ENCODE measurements at places on chromosomes 11 and 22.

GRCh38 chr11:16783321-16783801 is 44.9 kb downstream of the C11orf58 start:
- no peak for DNase-seq

DNA sequence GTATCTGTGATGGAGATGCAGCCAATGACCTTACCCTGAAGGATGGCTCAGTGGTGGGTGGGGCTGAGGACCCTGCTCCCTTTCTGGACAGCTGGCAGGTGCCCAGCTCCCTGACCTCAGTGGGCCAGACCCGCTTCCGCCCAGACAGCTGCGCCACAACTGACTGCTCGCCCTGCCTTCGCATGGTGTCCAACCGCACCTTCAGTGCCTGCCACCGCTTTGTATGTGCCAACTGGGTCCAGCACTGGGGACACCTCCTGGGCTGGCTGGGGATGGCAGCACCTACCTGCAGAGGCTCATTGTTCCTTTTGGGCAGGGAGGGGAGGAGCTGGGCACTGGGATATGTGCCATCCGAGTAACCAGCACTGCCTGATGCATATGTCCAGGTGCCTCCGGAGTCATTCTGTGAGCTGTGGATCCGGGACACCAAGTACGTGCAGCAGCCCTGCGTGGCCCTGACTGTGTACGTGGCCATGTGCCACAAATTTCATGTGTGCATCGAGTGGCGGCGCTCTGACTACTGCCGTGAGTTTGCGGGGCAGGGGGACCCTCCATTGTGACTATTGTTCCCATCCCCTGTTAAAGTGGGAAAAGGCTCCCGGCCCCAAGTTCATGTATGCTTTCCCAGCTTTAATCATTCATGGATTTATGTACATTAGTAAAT is 84.8 kb downstream of the OTOG start:
- no peak for DNase-seq

DNA sequence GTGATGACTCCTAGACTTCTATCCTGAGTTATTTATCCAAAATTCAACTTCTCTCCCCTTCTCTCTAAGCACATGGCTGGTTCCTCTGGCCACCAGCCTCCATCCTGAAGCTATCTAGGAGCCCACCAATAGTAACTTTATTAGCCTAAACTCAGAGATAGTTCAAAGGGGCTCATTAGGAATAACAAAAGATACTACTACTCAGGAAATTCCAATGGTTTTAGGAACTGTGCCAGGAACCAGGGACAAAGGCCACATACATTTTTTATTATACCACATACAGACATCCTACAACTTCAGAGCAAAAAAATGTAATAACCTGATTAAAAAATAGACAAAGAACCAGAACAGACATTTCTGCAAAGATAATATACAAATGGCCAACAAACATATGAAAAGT is 27.9 kb downstream of the SLC25A17 start:
- no peak for DNase-seq

DNA sequence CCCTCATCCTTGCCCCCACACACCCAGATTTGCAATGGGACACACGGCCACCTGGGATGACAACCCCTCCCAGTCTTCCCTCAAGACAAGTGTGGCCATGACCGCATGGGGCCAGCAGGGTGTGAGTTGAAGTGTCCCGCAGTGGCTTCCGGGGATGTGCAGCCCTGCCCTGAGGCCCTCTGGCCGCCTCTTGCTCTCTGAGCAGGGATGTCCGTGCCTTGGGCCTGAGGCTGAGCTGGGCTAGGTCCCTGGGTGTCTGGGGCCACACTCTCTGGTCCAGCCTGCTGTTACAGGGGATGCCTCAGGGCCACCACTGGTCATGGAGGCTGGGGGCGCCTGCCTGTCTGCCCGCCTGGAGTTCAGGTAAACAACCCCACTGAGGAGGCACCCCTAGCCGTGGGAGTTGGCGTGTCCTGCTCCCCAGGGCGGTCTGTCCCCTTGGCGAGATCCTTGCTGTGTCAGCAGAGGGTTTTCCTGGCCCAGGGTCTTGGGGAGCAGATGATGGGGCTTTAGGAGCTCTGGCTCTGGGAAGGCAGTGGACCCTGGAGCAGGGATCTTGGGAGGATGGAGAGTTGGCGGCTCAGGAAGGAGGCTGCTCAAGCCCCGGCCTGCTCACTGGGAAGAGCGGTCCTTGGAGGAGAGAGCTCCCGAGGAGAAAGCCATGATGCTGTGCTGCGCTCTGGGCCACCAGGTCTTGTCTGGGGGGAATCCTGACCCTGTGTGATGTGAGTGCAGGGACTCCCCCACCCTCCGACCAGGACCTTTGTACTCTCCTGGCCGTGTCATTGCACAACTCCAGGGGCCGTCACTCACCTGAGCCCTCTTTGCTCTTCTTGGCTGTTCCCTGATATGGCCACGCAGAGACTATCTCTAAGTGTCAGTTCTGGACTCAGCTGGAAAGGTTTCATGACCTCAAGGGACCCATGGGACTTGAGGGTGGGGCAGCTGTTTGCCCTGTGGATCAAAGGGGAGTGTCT is 67.9 kb downstream of the KCNQ1 start:
- DNase-seq = no peak

- DNase-seq = no peak
Observed at GRCh38 chr11:10838083-10838482, 19.8 kb downstream of the ZBED5 start.

DNA sequence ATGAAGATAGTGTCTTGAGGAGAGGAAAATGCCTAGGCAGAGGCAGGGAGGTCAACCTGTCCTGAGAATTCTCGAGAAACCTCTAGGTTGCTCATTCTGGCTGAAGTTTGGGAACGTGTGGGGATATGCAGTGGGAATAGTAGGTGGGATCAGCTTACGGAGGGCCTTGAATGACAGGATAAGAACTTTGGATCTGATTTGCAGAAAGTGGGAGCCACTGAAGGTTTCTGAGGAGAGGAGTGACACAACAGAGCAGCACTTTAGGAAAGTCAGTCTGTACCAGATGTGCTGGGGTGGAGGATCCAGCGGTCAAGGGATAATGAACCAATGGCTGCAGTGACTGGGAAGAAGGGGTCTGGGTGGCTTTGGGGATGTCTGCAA is 2.4 kb downstream of the CD82 start:
- DNase-seq = no peak

- no peak for DNase-seq
Observed at GRCh38 chr11:126147208-126148111, 64.0 kb downstream of the RPUSD4 start.

DNA sequence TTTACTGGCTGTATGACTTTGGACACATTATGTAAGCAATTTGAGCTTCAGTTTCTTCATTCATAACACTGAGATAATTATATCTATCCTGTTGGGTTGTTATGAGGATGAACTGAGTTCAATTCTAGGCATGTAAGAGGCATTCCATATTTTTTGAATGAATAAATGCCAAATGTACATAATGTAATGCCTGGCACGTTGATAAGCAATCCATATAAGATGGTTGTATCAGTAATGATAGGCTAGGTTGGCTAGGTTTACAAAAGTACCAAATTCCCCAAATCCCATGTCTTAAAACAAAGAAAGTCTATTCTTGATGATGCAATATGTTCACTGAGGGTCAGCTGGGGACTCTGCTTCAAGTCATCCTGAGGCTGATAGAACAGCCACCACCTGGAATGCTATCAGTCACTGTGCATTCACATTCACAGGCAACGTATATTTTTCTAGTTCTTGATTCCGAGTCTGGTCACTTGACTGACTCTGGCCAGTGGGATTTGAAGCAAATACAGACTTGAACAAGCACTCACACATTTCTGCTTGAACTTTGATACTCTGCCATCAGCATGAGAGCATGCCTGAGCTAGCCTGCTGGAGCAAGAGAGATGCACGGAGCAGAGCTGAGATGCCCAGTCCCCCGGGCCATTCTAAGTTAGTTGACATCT is 104.0 kb upstream of the TIMP3 start:
- no peak for DNase-seq

DNA sequence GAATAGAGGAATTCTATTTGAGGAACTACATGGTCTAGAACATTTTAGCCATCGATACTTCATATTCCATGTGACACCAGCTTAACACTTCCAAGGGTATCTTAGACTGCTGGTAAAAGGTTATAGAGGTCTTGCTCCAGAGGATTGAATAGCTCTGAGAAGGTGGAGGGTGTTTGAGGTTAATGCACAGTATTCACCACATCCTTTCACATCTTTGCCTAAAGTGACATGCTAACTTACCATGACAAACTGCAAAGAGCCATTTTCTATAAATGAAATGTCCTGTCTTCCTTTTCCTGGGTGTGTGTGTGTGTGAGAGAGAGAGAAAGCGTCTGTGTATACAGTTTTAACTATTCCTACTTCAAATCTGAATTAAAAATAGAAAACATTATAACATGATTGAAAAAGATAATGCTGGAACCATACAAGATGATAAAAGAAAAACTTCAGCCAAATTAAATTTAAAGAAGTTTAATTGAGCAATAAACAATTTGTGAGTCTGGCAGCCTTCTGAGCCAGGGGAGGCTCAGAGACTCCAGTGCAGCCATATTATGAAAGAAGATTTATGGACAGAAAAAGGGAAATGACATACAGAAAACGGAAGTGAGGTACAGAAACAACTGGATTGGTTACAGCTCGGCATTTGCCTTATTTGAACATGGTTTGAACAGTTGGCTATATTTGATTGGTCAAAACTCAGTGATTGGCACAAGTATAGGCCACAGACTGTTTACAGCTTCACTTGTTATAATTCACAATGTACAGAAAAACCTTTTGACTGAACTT is 320.9 kb upstream of the CCDC179 start:
- no peak for DNase-seq

DNA sequence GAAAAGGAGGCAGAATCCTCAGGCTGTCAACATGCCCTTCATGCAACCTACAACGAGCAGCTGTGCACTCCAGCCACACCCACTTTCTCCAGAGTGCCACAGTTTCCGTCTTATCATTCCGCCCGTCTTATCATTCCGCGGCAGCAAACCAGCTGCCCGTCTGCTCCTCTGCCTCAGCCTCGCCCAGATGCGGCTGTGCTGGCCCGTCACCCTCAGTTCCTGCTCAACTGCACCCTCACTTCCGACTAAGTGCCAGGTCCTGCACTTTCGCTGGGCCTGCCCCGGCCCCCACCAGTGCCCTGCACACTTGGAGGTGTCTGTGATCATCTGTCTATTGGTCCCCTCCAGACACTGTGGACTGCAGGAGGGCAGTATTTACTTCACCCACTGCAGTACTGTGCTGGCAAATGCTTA is 43.7 kb downstream of the MICAL3 start:
- no peak for DNase-seq

- DNase-seq = no peak
Observed at GRCh38 chr11:79336797-79337517, 103.9 kb downstream of the TENM4 start.

GRCh38 chr22:50047346-50047745 is 10.8 kb downstream of the TTLL8 start:
- DNase-seq = no peak

DNA sequence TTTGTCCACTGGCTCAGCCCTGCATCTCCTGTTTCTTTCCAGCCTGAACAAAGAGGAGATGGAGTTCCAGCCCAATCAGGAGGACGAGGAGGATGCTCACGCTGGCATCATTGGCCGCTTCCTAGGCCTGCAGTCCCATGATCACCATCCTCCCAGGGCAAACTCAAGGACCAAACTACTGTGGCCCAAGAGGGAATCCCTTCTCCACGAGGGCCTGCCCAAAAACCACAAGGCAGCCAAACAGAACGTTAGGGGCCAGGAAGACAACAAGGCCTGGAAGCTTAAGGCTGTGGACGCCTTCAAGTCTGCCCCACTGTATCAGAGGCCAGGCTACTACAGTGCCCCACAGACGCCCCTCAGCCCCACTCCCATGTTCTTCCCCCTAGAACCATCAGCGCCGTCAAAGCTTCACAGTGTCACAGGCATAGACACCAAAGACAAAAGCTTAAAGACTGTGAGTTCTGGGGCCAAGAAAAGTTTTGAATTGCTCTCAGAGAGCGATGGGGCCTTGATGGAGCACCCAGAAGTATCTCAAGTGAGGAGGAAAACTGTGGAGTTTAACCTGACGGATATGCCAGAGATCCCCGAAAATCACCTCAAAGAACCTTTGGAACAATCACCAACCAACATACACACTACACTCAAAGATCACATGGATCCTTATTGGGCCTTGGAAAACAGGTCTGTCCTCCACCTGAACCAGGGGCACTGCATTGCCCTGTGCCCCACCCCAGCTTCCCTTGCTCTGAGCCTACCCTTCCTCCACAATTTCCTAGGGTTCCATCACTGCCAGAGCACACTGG is 5.0 kb downstream of the FTH1 start:
- DNase-seq = no peak

DNA sequence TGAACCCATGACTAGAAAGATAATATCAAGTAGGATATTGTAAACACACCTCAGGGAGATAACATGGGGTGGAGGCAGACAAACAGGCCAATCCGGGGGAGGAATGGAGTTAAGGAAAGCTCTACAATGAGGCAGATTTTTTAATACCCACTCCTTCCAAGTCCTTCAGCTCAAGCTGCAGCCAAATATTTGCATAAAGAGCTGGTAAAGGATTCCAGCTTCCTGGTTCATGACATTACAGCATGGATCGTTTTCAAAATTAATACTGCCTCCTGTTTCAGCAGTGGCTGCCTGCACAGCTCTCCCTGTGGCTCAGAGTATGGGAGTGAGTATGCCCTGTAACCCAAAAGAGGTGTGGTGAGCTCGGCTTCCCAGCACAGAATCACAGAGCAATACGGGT is 5.1 kb downstream of the POU2AF3 start:
- peak; percentile 65 for DNase-seq

DNA sequence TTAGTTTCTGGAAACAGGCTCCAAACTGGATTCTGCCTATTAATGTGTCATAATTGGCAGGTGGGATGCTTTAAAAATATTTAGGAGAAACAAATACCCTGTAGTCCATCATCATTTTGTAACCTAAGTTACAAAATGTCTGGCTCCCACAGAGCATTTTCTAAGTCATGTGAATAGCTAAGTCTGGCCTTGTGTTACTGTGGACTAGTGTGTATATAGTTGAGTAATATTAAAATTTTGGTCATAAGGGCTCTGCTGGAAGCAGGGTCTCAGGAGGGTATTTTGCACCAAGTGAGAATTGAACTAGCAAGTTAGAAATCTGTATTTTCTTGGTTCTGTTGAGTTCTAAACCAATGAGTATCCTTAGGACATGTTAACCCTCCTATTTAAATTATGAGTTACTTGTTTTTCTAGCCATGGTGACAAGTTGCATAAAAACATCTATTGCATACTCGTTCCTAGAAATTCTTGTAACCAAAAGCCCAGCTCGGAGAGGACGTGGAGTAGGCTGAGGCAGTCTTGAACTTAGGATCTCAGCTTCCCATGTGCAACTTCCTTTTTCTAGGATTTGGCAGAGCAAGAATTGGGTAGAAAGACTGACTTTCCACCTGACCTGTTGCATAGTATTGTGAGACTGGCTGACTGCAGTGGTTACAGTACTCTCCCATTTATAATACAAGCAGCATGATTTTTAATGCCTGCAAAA is 5.4 kb downstream of the PTPMT1 start:
- DNase-seq = no peak

- no peak for DNase-seq
Observed at GRCh38 chr22:26082866-26083265, 86.4 kb upstream of the SEZ6L start.

GRCh38 chr11:60084631-60085273 is 3.7 kb upstream of the MS4A2 start:
- DNase-seq = no peak
